Activated T-cell treated with anti-CD3 and anti-CD28 coated beads for 24 hours (primary cell): ENCODE measurements at places on chromosomes 12 and 14.
A peak's percentile ranks its signal among the peaks of the same experiment; 100 is the strongest.

- no peak for DNase-seq
Measured at GRCh38 chr14:104465482-104466390, 113.8 kb upstream of the C14orf180 start.

- no peak for DNase-seq
Measured at GRCh38 chr12:48668996-48669395, 13.0 kb downstream of the KANSL2 start.

DNA sequence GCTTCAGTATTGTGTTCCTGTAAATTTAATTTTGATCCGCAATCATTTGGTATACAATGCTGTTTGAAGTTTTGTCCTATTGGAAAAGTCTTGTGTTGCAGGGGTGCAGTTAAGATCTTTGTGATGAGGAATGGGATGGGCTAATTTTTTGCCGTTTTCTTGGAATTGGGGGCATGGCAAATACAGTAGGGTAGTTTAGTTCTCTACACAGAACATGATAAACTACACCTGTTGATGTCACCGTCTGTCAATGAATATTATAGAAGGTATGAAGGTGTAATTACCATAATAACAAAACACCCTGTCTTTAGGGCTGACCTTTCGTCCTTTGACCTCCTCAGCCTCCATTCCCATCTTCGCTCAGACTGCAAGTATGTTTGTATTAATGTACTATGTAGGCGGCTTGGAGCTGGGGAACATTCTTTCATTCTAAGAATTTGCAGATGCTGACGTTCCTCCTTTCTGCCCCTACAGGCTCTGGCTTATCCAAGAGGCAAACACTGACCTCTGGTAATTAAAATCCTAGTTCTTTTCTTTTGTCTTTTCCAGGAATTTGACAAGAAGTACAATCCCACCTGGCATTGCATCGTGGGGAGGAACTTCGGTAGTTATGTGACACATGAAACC lies 1.7 kb downstream of the DYNLL1 start:
- DNase-seq, result no peak

- DNase-seq, result no peak
Measured at GRCh38 chr12:2450553-2450952, 344.2 kb upstream of the FKBP4 start.

GRCh38 chr12:123532019-123532418 lies 1.5 kb downstream of the RILPL1 start:
- no peak for DNase-seq

- DNase-seq, result no peak
Measured at GRCh38 chr12:75982979-75983660, 48.5 kb downstream of the PHLDA1 start.

DNA sequence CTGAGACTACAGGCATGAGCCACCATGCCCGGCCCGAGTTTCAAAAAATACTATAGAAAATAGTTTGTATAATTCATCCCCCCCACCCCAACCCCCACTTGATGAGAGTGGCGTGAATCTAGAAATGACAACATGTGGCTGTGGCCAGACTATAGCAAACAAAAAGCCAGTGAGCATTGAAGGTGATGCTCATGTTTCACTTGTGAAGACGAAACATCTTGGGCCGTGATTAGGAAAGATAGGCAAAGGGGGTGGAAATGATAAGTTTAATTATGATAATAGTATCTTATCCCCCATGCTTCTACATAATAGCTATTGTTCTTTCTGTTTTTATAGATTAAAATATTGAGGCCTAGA lies 8.5 kb downstream of the BORCS5 start:
- DNase-seq, result no peak

DNA sequence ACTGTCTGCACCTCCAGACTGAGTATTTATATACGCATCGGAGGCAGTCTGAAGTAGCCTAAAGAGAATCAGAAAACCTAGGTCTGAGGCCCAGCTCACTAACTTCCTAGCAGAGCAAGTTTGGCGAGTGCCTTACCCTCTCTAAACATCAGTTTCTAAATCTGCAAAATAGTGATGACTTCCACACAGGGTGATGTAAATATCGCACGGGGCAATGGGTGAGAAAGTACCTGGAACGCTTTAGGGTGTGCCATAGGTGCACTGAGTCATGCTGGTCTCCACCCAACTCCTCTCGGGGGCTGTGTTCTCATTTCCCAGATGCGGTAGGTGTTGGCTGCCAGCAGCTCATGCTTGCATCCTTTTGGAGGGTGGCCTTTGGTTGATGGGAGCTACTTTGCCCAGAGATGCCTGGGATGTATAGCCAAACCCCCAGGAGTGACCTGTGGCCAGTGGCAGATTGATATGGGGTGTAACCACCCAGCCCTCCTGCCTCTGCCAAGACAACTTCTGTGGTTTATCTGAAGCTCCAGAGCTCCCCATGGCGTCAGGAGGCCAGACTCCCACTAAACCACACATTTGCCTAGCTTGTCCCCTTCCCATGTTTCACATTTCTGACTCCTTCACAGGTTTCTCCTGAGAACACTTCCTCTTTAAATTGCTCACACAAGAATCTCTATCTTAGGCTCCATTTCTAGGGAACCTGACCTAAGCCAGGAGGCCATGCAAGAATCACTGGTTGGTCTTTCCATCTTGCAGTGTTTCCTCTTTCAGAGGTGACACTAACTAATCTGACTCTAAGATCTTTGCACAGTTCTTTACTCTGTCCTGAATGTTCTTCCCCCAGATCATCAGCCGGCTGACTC lies 62.0 kb upstream of the TUNAR start:
- no peak for DNase-seq

DNA sequence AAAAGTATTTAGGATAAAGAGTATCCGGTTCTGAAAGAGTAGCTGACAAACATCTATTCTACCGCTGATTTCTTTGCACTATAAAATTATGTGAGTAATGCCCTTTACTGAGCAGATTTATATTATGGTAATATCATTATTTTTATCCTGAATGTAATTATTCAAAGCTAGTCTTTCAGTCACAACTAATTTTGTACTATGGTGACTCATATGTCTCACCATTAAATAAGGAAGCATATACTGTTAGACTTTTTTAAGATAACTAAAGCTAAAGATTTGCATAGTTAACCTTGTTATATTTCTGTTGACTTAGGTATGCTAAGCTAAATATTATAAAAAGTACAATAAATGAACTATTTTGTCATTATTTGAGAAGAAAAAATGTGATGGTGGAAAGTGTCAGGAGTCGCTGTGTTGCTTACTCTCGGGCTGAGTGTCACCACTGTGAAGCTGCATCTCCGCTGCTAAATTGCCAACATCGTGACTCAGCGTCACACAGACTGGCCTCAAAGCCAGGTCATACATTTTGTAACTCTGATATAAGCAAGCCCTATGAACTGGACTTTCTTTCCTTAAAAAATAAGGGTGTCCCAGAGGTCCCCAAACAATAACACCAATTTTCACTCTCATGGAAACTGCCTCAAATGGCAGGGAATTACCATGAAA lies 69.1 kb upstream of the SSTR1 start:
- no peak for DNase-seq

DNA sequence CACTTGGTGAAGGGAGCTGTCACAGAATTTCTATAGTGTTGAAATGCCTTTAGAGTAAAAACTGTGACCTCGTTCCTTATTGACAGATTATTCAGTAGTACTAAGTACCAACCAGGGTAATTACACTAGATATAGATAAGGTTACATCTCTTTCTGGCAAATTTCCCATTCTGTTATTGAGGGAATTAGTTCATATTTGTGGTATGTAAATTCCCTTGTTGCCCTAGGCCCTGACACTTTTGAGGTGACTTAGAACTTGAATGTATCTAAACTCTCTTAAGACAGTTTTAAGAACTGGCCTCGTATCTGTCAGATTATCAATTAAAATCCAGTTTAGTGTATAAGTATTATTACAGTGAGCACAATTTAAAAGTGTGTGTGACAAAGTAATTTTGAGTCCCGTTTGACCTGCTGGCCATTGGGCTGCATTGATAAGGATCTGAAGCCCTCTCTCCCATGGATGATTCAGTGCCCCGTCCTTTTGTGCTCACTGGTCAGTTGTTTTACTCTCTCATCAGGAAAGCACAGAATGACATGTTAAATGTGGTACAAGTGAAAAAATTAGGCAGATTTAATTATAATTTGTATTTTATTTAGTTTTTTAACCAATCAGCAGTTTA lies 123.2 kb downstream of the GPR135 start:
- no peak for DNase-seq

DNA sequence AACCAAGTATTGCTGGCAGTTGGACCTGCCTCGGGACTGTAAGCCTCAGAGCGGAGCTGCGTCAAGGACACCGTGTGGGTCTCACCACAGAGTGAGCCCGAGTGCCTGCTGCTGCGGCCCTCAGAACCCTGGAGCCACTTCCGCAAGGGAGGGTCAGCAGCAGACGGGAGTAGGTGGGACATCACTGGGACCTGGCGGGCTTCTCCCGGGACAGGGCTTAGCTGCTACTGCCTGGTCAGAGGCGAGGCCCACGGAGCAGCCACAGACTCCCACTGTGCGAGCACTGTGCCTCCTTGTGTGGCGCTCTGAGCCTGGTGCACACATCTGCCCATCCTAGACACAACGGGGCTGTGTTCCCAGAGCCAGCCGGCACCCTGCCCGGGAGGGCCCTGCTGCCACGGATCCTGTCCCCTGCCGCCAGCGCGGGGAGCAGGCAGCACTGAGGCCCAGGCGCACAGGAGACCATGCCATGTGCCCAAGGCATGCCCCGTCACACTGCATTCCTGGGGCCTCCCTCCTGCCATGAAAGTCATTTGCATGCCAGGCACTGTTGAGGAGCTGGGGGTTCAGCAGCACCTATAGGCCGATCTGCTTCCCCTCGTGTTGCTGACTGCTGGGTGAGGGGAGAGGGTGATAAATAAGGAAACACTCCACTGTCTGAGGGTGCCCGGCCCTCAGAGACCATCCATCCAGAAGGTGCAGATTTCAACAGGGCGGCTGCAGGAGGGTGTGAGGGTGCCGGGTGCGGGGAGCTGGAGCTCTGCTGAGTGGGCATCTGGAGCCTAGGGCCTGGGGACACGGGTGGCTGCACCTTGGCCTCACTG lies 10.0 kb downstream of the HIP1R start:
- no peak for DNase-seq

GRCh38 chr12:66035288-66035966 lies 95.1 kb downstream of the LLPH start:
- DNase-seq, result no peak

DNA sequence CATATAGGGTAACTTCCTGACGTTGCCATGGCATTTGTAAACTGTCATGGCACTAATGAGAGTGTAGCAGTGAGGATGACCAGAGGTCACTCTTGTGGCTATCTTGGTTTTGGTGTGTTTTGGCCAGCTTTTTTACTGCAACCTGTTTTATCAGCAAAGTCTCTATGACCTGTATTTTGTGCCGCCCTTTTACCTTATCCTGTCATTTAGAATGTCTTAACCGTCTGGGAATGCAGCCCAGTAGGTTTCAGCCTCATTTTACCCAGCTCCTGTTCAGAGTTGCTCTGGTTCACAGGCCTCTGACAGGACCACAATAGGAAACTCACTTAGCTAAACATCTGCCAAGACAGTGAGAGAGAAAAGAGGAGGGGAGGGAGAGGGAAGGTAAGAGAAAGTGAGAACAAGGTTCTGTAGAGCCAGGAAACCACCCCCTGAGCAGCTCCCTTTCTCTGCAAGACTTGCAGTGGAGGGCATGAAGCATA lies 64.8 kb upstream of the PLEKHG3 start:
- DNase-seq, result no peak

GRCh38 chr12:131711551-131712205 lies 788 bp downstream of the SFSWAP start:
- DNase-seq, result no peak

DNA sequence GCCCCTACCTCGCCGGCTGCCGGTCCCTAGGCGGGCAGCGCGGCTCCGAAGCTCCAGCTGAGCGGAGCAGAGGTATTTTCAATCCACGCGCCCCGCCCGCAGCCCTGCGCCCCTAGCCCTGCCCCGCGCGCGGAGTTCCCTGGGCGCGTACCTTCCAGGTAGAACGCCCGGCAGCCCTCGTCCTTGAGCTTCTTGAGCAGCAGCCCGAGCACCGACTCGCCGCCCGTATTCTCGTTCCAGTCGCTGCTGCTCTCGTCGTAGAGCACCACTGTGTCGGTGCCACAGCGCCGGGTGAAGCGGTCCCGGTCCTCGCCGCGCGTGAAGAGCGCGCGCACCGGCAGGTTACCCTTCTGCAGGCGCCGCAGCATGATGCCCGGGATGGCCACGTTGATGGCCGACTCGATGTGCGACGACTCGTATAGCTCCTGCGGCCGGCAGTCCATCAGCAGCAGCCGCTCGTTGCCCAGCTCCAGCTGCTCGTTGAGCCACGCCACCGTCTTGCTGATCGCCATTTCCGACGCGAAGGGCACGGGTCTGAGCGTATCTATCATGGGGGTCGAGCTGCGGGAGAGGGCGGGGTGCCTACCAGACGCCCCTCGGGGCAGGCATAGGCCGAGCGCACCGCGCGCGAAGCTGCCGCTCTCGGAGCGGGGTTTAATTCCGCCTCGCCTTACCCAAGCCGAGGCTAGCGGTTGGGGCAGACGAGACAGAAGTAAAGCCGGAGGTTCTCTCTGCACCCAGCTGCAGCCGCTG lies 636 bp downstream of the DUSP6 start:
- peak; percentile 24 for DNase-seq

DNA sequence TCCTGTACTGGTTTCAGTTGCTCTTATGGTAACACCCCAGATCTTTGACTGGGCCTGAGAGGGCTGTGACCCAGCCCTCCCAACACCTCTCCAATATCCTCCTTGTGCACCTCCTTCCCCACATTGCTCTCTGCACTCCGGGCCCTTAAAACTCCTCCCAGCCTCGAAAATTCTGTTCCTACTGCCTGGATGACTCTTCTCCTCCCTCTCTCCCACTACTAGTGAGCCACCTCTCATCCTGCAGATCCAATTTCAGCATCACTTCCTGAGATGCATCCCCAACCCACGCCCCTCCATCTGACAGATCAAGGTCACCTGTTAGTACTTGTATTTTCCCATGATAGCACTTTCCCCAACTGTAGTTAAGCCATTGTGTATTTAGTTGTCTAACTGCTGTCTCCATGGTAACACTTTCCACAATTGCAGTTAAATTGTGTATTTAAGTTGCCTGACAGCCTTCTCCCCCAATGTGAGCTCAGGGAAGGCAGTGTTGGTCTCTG lies 11.5 kb upstream of the NT5DC3 start:
- DNase-seq, result no peak

DNA sequence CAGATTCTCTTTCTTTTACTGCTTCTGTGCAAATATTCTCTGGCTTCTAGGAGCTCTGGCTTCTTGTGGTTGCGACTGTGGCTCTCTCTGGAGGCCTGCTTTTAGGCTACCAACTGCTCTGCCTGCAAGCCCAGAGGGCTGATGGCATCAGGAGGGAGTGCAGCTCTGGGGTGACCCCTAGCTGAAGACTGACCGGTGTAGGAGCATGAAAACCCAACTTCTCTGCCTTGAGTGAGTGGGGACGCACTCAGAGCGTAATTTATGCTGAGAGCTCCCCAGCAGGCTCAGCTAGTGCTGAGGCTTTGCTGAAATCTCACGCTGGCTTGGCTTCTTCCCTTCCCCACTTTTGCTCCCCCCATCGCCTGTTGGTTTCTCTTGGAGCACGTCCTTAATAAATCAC lies 29.9 kb upstream of the RBM19 start:
- DNase-seq, result no peak

- no peak for DNase-seq
Measured at GRCh38 chr12:125104982-125105381, 39.7 kb downstream of the AACS start.

- DNase-seq, result no peak
Measured at GRCh38 chr14:79018836-79019235, 848.7 kb downstream of the NRXN3 start.

GRCh38 chr14:69684461-69685217 lies 73.2 kb downstream of the SUSD6 start:
- no peak for DNase-seq

- no peak for DNase-seq
Measured at GRCh38 chr12:46963977-46964971, 115.1 kb upstream of the PCED1B start.

GRCh38 chr12:39103552-39104165 lies 198.3 kb upstream of the CPNE8 start:
- peak; percentile 1 for DNase-seq

GRCh38 chr14:101440496-101440895 lies 120.8 kb upstream of the DIO3 start:
- DNase-seq, result no peak
